Activated naive CD4-positive, alpha-beta T cell (primary cell): ENCODE measurements at places on chromosomes 6 and 20.

DNA sequence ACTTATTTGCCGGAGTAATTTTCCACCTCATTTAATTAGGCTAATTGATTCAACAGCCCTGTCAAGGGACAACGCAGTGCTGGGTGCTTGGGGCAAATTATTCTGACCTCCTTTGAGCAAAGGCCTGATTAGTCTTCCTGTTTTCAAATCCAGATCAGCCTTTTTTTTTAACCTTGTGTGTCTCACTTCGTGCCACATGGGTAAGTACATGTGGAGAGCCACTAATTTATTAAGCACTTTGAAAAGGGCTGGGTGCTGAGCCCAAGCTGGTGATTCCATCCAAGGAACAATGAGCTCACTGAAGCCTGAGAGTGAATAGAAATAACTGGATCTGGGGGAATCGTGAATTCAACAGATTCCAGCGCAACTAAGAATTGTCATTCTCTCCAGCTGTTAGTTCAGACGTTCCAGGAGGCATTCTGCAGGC, 229.3 kb downstream of the CLIC5 start:
- no peak for DNase-seq

DNA sequence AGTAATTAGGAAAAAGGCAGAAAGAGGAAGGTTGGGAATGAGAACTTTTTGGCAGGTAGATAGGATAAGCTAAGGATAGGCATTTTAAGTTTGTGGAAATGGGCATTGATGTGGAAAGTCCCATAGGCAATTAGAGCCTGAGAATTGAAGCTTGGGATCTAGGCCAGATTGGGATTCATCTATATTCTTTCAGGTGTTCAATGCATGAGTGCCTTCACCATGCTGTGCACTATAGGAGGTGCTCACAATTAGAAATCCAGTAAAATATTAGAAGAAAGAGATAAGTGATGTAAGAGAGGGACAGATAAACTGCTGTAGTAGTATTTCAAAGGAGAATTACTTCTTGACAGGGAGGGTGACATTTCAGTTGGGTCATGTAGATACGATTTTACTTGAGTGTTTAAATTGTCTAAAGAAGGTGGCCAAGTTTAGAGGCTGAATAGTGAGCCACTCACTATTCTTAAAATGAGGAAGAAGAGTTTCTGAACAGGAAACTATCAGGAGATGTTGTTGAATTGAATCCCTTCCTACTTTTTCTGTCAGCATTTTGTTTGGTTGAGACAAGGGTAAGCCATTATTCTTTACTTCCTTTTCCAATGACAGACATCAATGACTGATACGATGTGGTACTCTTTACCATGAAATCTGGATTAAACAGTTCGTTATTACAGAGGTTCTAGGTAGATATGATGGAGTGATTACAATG, 31.0 kb upstream of the CTAGE9 start:
- DNase-seq, result no peak

- no peak for DNase-seq
Observed at GRCh38 chr20:8094415-8094818, 37.6 kb upstream of the PLCB1 start.

- DNase-seq, result no peak
Observed at GRCh38 chr20:47927944-47928343, 142.7 kb upstream of the SULF2 start.

GRCh38 chr20:5718896-5719595, 31.2 kb upstream of the SHLD1 start:
- DNase-seq, result no peak

GRCh38 chr20:56359212-56360132, 698 bp downstream of the FAM210B start:
- no peak for DNase-seq

GRCh38 chr6:135231469-135231844, 50.3 kb downstream of the MYB start:
- no peak for DNase-seq

GRCh38 chr20:53157443-53158408, 185.6 kb downstream of the TSHZ2 start:
- no peak for DNase-seq

- no peak for DNase-seq
Observed at GRCh38 chr6:48213076-48213788, 102.2 kb upstream of the PTCHD4 start.

GRCh38 chr6:146593986-146594385, 4.8 kb upstream of the ADGB start:
- no peak for DNase-seq
